ENCODE measurements at places on chromosomes 11 and 22. TPM values are rescaled to one million over a fixed set of nuclear protein-coding genes. Genes with fewer than 3 reads are reported as not detected.

DNA sequence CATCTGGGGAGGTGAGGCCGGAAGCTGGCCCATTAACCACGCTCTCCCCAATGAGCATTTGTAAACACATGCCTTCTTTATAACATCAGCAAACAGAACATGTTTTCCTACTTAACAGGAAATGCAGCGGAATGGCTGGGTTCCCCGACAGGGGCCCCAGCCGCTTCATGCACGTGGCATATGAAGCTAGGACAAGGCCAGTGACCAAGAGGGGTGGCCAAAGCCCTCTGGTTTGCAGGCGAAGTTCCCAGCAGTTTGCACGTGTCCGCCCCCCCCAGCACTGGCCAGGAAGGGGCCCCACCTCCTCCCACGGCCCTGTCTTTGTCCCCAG, 38.7 kb upstream of the LINC01488 start:
- no peak for DNase-seq

DNA sequence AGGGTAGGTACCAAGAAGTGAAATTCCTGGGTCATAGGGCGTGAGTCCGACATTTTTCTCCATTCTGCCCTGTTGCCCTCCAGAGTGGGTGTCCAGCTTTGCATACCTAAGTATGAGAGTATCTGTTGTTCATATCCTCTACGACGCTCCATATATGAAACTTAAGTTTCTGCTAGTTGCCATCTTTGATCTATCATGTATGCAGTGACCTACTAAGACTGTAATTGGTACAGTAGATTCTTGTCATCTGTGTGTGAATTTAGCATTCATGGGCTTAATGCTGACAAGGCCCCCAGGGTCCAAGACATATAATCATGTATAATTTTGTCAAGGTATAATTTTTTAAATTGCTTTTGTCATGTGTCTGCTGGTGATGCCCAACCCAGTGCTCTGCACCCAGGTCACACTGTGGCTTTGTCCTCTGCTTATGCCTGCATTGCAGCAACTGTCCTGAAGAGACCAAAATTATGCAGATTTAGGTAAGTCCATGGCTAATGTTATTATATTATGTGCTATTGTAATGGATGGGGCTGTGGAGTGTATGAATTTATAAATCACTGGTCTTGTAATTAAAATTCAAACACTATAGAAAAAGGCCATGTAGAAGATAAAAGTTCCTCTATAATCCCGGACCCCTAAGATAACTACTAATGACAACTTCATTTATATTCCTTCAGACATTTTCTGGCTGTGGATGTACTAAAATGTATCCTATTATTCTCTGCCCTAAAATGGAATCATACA, 12.2 kb downstream of the NEAT1 start:
- peak; percentile 52 for DNase-seq

GRCh38 chr11:41121600-41121999, 337.9 kb downstream of the LRRC4C start:
- no peak for DNase-seq

- DNase-seq = no peak
These were observed 92.8 kb downstream of the RASSF10 start for GRCh38 chr11:13101644-13102512.

- no peak for DNase-seq
These were observed 127.0 kb downstream of the COMMD9 start for GRCh38 chr11:36162006-36162882.

- DNase-seq = no peak
These were observed 39.1 kb downstream of the PITPNB start for GRCh38 chr22:27879923-27880322.

DNA sequence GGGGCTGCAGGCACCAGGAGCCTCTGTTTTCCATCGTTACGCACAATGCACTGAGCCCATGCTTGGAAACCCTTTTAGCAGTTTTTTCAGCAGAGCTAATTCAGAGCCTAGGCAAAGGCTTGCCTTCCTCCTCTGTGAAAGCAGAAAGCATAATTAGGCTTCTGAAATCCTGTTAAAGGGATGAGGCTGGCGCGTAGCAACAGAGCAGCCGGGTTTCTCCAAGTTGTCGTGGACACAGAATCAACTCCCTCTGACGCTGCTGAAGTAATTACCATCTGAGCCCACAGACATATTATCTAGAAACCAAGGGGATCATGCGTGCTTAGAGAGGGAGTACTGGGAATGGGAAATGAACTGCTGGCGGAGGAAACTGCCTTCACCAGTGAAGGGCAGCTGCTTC, 85.4 kb downstream of the MYO18B start:
- no peak for DNase-seq

- peak; percentile 86 for DNase-seq
These were observed 99.9 kb upstream of the FGF3 start for GRCh38 chr11:69918938-69919650.

GRCh38 chr11:62393061-62393611, 25.7 kb upstream of the SCGB1A1 start:
- DNase-seq = no peak

DNA sequence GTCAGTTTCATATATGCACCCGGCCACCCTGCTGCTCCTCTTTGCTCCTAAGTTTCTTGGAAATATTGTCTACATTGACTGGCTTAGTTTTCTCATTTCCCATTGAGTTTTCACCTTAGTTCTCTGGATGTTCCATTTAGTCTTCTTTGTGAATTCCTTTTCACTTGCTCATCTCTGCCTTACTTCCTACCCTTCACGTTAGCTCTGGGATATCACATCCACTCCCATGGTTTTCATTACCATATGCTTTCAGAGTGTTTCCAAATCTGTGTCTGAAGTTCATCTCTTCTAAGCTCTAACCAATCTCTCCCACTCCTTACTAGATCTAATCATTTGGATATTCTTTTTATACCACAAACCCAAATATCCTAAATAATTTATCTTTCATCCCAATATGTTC, 226.4 kb downstream of the FAM76B start:
- no peak for DNase-seq

GRCh38 chr11:55503449-55503848, 50.8 kb upstream of the OR4C15 start:
- DNase-seq = no peak

MIOX gene
- not detected for polyA plus RNA-seq

IGSF9B gene
- not detected for polyA plus RNA-seq

OR5AK2 gene
- polyA plus RNA-seq = not detected

MMP10 gene
- 0.46 TPM for polyA plus RNA-seq

PATL1 gene
- polyA plus RNA-seq = 21.2 TPM

SPINDOC gene
- polyA plus RNA-seq = 4.6 TPM

RAB39A gene
- polyA plus RNA-seq = not detected

FREY1 gene
- polyA plus RNA-seq = 0.64 TPM

LGR4 gene
- polyA plus RNA-seq = 23.5 TPM

MS4A15 gene
- polyA plus RNA-seq = not detected

OR2D3 gene
- not detected for polyA plus RNA-seq

GRAMD1B gene
- polyA plus RNA-seq = 4.9 TPM

RHOD gene
- 16.2 TPM for polyA plus RNA-seq

TMEM191C gene
- polyA plus RNA-seq = 2.0 TPM

GLYATL2 gene
- polyA plus RNA-seq = 0.06 TPM

FUT4 gene
- polyA plus RNA-seq = 4.8 TPM

All from sigmoid colon (tissue), 7 donors.